ENCODE measurements at places on chromosomes 11 and 22. TPM values are rescaled to one million over a fixed set of nuclear protein-coding genes. Genes with fewer than 3 reads are reported as not detected.

DNA sequence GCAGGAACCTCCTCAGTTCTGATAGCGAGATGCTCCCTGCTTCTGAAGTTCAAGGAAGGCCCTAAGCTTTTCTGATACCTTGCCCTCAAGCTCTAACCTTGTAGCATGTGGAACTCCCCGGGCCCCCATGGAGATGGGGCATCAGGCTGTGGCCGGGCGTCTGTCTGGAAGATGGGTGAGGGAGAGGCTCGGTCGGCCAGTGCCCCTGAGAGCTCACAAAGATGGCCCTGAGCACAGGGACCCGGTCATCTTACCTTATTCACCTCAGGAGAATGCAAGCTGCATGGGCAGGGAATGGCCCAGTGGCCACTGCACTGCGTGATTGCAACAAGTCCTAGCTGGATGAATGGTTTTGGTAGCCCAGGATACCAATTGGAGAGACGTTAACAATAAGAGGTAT, 830.3 kb downstream of the TBC1D22A start:
- no peaks in the 10 kb centered on the region for H3K4me1 ChIP-seq
- H3K27ac ChIP-seq: no peak overlapping the region
- no peak for DNase-seq
- H3K4me3 ChIP-seq: no peak overlapping the region
- no peaks in the 10 kb centered on the region for H3K36me3 ChIP-seq
- no peaks in the 10 kb centered on the region for H3K27me3 ChIP-seq

GRCh38 chr11:64128255-64129006, 37.5 kb downstream of the MACROD1 start:
- no peak overlapping the region for H3K27ac ChIP-seq
- no peaks in the 10 kb centered on the region for H3K27me3 ChIP-seq
- H3K4me3 ChIP-seq: no peak overlapping the region
- H3K36me3 ChIP-seq: no peaks in the 10 kb centered on the region

Gene FXYD2
- total RNA-seq: 0.33 TPM

Gene POGLUT3
- total RNA-seq: 41.1 TPM

Gene OR2AG1
- total RNA-seq: not detected

GRCh38 chr11:116379185-116379828, 393.5 kb downstream of the BUD13 start:
- H3K27me3 ChIP-seq: no peaks in the 10 kb centered on the region
- H3K36me3 ChIP-seq: no peaks in the 10 kb centered on the region
- DNase-seq: peak; percentile 17
- no peak overlapping the region for H3K27ac ChIP-seq
- H3K4me1 ChIP-seq: no peaks in the 10 kb centered on the region

GRCh38 chr11:74739546-74740270, 8.5 kb upstream of the CHRDL2 start:
- no peaks in the 10 kb centered on the region for H3K36me3 ChIP-seq
- peaks cover 5% of the 10 kb centered on the region for H3K27me3 ChIP-seq
- H3K27ac ChIP-seq: no peak overlapping the region
- DNase-seq: peak; percentile 74
- H3K4me1 ChIP-seq: peaks cover 4% of the 10 kb centered on the region

- no peak overlapping the region for H3K4me3 ChIP-seq
- H3K27me3 ChIP-seq: no peaks in the 10 kb centered on the region
- DNase-seq: no peak
- no peak overlapping the region for H3K27ac ChIP-seq
- H3K36me3 ChIP-seq: peaks cover 1% of the 10 kb centered on the region
These were observed 35.3 kb upstream of the GNB1L start for GRCh38 chr22:19889951-19890350.

DNA sequence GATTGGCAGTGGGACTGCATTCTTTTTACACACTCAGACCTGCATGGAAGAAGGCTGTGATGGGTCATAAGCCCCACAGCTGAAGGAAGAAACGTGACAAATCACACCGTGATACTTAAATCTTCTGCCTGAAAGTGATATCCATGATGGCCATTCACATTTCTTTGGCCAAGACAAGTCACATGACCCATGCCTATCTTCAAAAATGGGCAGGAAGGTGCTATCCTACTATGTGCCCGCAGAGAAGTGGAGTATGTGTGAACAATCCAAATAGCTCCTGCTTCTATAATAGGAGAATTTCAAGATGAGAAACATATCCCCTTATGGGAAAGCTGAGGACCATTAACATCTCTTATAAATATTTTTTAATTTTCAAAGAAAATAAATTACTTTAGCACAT, 56.6 kb upstream of the TEAD1 start:
- no peaks in the 10 kb centered on the region for H3K4me1 ChIP-seq
- DNase-seq: no peak
- H3K27ac ChIP-seq: no peak overlapping the region
- H3K4me3 ChIP-seq: no peak overlapping the region
- no peaks in the 10 kb centered on the region for H3K27me3 ChIP-seq

- H3K27me3 ChIP-seq: no peaks in the 10 kb centered on the region
- DNase-seq: peak; percentile 92
- peak overlapping the region; percentile 0 for H3K27ac ChIP-seq
- H3K36me3 ChIP-seq: peaks cover 3% of the 10 kb centered on the region
- no peaks in the 10 kb centered on the region for H3K4me1 ChIP-seq
- H3K4me3 ChIP-seq: no peak overlapping the region
These were observed 52.6 kb downstream of the SWAP70 start for GRCh38 chr11:9716275-9717039.

DNA sequence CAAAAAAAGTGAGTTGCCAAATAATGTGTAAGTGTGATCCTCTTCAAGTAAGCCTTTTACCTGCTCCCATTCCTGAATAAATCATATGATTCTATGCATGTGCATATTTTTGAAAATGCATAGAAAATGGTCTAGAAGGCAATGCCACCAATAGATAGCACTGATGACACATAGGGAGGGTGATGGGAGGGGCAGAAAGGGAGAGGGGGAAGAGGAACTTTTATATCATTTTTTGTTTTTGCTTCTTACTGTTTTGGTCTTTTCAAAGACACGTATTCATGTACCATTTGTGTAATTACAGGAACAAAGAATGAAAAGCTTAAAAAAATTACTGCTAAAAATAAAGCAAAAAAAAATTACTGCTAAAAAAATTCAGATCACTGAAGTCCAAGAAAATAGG, 60.8 kb downstream of the C11orf58 start:
- H3K4me3 ChIP-seq: no peak overlapping the region
- no peak overlapping the region for H3K27ac ChIP-seq
- H3K36me3 ChIP-seq: no peaks in the 10 kb centered on the region
- DNase-seq: no peak

- H3K4me3 ChIP-seq: no peak overlapping the region
- H3K4me1 ChIP-seq: peaks cover 11% of the 10 kb centered on the region
- H3K27me3 ChIP-seq: no peaks in the 10 kb centered on the region
- peak; percentile 93 for DNase-seq
- H3K36me3 ChIP-seq: no peaks in the 10 kb centered on the region
These were observed 57.8 kb downstream of the ENDOD1 start for GRCh38 chr11:95147364-95147905.

Gene PHLDB1
- total RNA-seq: 51.4 TPM

DNA sequence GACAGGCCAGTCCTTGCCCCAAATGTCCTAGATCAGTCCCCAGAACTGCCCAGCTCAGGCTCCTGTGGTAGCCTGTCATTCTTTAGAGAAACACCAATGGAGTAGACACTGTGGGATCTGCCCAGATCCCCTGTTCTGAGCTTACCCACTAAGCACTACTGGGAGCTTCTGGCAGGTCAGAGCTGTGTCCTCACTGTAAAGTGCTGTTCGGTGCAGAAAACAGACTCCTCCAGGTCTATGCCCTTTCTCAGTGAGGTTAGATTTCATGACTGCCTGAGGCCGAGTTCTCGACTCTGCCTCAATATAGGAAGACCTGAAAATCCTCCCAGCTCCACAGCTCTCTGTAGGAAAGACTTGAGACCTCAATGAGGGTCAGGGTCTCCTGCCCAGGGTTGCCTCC, 67.5 kb upstream of the IGLL5 start:
- no peaks in the 10 kb centered on the region for H3K36me3 ChIP-seq
- H3K27ac ChIP-seq: no peak overlapping the region
- H3K4me1 ChIP-seq: no peaks in the 10 kb centered on the region
- no peaks in the 10 kb centered on the region for H3K27me3 ChIP-seq

Gene OR56A1
- not detected for total RNA-seq

DNA sequence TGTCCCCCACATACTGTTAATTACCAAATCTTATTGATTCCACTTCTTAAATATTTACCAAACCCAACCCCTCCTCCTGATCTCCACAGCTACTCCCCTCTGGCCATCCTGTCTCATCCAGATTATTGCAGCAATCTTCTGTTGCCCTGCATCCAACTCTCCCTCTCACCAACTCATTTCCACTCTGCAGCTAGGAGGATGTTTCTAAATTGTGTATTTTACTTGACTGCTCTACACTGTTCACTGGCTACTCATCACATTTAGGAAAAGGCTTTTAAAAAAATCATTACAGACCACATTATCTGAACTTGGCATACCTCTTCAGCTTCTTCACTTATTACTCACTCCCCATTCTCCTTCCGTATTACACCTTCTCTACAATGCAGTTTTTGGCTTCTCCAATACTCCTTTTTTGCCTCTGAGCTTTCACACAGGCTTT, 117.9 kb downstream of the ATG16L2 start:
- H3K36me3 ChIP-seq: no peaks in the 10 kb centered on the region
- H3K4me3 ChIP-seq: no peak overlapping the region
- H3K4me1 ChIP-seq: no peaks in the 10 kb centered on the region
- H3K27ac ChIP-seq: no peak overlapping the region
- peak; percentile 74 for DNase-seq

DNA sequence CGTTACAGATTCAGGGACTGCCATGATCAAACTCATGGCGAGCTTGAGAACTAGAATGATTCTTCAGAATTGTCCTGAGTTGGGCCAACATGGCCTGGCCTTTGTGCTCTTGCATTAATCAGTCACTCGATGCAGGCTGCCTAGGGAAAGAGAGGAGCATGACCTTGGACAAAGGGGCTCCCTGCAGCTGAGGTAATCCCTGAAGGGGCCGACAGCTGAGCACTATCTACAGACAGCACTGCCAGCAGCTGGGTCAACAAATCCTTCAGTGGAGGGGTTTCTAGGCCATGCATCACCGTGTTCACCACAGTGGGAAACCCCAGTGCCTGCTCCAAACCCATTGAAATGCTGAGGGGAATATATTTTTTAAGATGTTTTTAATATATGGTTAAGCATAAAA, 159.5 kb upstream of the POU2AF2 start:
- H3K36me3 ChIP-seq: no peaks in the 10 kb centered on the region
- H3K4me1 ChIP-seq: no peaks in the 10 kb centered on the region
- DNase-seq: no peak
- no peak overlapping the region for H3K4me3 ChIP-seq
- H3K27me3 ChIP-seq: no peaks in the 10 kb centered on the region
- H3K27ac ChIP-seq: no peak overlapping the region

- H3K36me3 ChIP-seq: no peaks in the 10 kb centered on the region
- no peak overlapping the region for H3K27ac ChIP-seq
- no peaks in the 10 kb centered on the region for H3K27me3 ChIP-seq
- DNase-seq: no peak
These were observed 236.5 kb downstream of the DDX10 start for GRCh38 chr11:108901359-108901758.

GRCh38 chr11:95067039-95067840, 521 bp downstream of the SRSF8 start:
- peaks cover 3% of the 10 kb centered on the region for H3K4me1 ChIP-seq
- no peaks in the 10 kb centered on the region for H3K27me3 ChIP-seq
- peak; percentile 76 for DNase-seq
- H3K4me3 ChIP-seq: peak overlapping the region; percentile 83
- no peaks in the 10 kb centered on the region for H3K36me3 ChIP-seq
- H3K27ac ChIP-seq: peak overlapping the region; percentile 82

GRCh38 chr22:38455076-38455529, at the start of gene KCNJ4:
KCNJ4 (minus strand) TSS chr22:38455199; CDS start chr22:38428132, 27,067 bp downstream.
- H3K4me3 ChIP-seq: no peak within 1 kb of the TSS
- no peaks in the 10 kb centered on the region for H3K36me3 ChIP-seq
- no peak for DNase-seq
- H3K27me3 ChIP-seq: peaks cover 65% of the 10 kb centered on the region
- no peaks in the 10 kb centered on the region for H3K4me1 ChIP-seq

- no peaks in the 10 kb centered on the region for H3K27me3 ChIP-seq
- H3K36me3 ChIP-seq: peaks cover 3% of the 10 kb centered on the region
- H3K4me3 ChIP-seq: no peak overlapping the region
These were observed 38.2 kb upstream of the LYVE1 start for GRCh38 chr11:10606536-10607208.

DNA sequence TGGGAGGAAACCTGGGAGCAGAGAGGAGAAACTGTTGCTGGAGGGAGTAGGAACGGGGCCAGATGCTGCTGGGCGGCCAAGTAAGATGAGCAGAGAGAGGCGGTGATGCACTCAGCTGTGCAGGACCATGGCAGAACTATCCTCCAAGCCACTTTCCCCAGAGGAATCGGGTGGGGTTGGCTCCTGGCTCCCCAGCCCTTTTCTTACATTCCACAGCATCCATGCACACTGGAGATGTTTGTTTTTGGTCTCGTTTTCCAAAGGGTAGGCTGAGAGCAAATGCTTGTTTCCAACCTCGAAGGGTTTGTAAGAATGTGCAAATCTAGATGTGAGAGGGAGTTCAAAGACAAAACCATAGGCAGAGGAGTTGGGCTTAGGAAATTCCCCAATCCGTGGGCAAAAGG, 73.2 kb downstream of the DBX1 start:
- H3K4me3 ChIP-seq: no peak overlapping the region
- peaks cover 21% of the 10 kb centered on the region for H3K36me3 ChIP-seq
- DNase-seq: no peak
- H3K4me1 ChIP-seq: peaks cover 3% of the 10 kb centered on the region

- DNase-seq: no peak
- no peak overlapping the region for H3K27ac ChIP-seq
- no peaks in the 10 kb centered on the region for H3K27me3 ChIP-seq
- peaks cover 4% of the 10 kb centered on the region for H3K36me3 ChIP-seq
These were observed 11.8 kb downstream of the KCTD21 start for GRCh38 chr11:78176605-78177141.

Gene RGL4
- not detected for total RNA-seq

DNA sequence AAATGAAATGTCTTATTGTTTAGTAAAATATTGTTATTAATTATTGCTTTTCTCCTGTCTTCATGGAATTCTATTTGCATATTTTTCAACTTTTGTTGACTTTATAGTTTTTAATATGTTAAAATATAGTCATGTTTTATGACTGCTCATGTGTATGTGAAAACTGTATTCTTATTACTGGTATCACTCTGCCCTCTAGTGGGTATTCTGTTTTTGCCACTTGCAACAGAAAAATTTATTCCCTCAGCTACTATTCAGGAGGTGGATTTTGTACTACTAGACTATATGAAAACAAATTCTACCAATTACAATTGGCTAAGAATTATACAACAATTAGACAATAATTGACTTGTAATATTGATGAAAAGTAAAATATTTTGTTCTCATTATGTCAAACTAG, 45.0 kb downstream of the OR4C6 start:
- H3K36me3 ChIP-seq: no peaks in the 10 kb centered on the region
- H3K27ac ChIP-seq: no peak overlapping the region
- H3K4me1 ChIP-seq: no peaks in the 10 kb centered on the region
- no peak overlapping the region for H3K4me3 ChIP-seq
- H3K27me3 ChIP-seq: no peaks in the 10 kb centered on the region
- DNase-seq: peak; percentile 9

Gene MYO18B
- total RNA-seq: 0.17 TPM

Gene CASP12
- 0.26 TPM for total RNA-seq

Gene OR5P2
- total RNA-seq: not detected

GRCh38 chr11:14364322-14364721, 5.3 kb upstream of the RRAS2 start:
- peak; percentile 48 for DNase-seq
- no peaks in the 10 kb centered on the region for H3K36me3 ChIP-seq
- no peaks in the 10 kb centered on the region for H3K27me3 ChIP-seq
- H3K4me1 ChIP-seq: peaks cover 2% of the 10 kb centered on the region
- H3K27ac ChIP-seq: no peak overlapping the region

Data from fibroblast of lung (primary cell).